Foreskin keratinocyte (primary cell): ENCODE measurements at places on chromosomes 1 and 21. TPM values are rescaled to one million over a fixed set of nuclear protein-coding genes. Genes with fewer than 3 reads are reported as not detected.
A peak's percentile ranks its signal among the peaks of the same experiment; 100 is the strongest.

The KCNE2 gene
- total RNA-seq, result not detected in 2 replicates

- DNase-seq, result no peak
Observed at GRCh38 chr1:92837062-92837461, 5.2 kb downstream of the RPL5 start.

The URB1 gene
- 27.0 and 27.1 TPM in 2 replicates for total RNA-seq

DNA sequence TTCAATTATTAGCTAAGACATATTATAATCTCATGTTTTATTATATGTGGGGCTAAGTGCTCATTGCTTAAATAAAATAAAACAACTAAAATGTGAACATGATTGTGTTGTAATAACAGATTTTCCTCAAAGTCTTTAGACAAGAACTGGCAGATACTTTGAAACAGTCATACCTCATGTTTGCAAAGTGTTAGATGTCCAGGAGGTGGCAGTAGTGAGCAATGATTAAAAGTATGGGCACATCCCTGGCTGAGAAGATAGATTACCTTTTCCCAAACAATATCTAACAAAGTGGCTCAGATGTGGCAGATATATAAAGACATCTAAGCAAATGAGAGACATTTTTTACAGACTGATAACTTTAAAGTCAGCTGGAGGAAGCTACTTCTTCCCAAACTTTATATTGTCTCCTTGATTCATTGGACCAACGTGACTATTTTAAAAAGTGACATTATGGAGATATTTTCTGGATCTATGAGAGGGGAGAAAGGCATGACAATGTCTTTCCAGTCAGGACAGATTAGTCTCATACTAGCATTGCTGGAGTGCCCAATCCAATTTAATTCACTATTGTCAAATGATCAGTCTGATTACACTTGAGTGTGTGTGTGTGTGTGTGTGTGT is 269.8 kb downstream of the S1PR1 start:
- DNase-seq, result peak; percentile 50

The C1orf74 gene
- 11.0 and 12.3 TPM in 2 replicates for total RNA-seq

GRCh38 chr1:101757985-101758384 is 238.7 kb downstream of the OLFM3 start:
- no peak for DNase-seq

GRCh38 chr1:57272150-57272549 is 151.7 kb downstream of the DAB1 start:
- DNase-seq, result no peak

- no peak for DNase-seq
Observed at GRCh38 chr21:15052459-15052763, 12.4 kb downstream of the NRIP1 start.

The SERPINC1 gene
- total RNA-seq, result not detected in 2 replicates

DNA sequence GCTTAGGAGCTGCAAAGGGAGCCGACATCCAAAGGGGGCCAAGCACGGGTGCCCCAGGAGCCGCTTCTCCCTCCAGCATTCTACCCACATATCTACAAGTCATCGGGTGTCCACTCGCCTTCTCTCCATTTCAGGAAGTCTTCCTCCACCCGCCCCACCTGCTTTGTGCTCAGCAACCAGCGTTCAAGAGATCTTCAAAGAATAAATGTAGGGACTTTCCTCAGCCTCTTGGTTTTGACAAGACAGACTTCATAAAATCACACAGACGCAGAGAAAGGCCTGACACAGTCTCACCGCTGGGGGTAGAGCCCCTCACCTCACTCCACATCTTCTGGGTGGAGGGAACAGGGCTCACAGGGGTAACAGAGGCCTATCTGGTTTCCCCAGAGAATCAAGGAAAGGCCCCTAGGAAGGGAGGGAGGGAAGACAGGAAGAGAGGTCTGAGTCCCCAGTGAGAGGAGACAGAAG is 49.5 kb downstream of the SSBP3 start:
- no peak for DNase-seq

DNA sequence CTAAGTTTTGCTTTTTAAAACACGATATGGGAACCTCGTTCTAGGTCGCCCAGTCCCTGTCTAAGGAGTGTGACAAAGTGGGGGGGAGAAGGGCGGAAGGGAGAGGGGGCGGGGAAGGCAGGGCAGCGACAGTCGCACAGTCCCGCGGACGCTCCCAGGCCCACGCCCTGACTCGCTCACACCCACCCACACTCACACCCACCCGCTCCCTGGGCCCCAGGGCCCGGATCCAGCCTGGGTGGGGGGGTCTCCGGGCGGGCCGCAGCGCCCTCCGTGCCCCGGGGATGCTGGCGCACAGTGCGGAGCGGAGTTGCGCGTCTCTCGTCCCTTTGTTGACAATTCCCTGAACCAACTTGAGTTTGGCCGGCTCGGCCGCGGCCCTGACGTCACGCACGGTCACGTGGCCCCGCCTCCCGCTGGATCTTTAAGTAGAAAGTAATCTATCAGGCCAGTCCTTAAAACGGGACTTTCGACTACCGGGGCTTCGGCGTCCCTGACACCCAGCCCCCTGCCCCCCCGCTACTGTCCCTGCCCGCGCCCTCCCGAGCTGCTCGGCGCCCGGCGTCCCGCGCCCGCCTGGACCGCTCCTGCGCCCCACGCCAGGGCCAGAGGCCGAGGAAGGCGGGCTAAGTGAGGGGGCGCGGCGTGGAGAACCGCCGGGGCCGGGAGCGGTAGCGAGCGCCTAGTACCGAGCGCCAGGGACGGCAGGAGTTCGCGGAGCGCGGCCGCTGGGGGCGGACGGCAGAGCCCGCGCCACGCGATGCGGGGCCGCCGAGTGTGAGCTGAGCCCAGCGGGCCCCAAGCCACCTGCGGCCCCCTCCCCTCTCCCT is at the start of gene FOXD3:
FOXD3 (plus strand) TSS at position 454 of the 830 bp plus-strand sequence. CDS start 492 bp downstream, outside the sequence.
- DNase-seq, result no peak

The OR2L5 gene
- total RNA-seq, result not detected in 2 replicates

- no peak for DNase-seq
Observed at GRCh38 chr1:107171333-107171732, 30.5 kb downstream of the NTNG1 start.

- no peak for DNase-seq
Observed at GRCh38 chr1:2891923-2892448, 90.5 kb upstream of the TTC34 start.

- DNase-seq, result no peak
Observed at GRCh38 chr1:103365860-103366569, 159.5 kb upstream of the RNPC3 start.

The HAO2 gene
- total RNA-seq, result not detected in 2 replicates

The STUM gene
- total RNA-seq, result not detected in 2 replicates

DNA sequence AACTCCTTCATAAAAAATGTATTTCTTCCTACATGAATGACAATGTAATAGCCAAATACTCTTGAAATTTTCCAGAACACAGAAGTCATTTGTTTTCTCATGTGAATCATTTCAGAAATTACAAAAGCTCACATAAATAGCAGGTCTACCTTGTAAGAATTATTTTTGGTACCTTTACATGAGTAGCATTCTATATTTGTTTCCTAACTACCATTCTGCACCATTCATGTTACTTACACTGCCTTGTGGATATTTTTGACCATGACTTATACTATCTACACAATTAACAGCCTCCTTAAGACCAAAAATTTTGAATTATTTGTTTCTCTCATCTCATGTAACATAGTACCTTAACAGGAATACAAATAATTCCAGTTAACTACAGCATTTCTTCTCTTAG is 109.6 kb downstream of the ENAH start:
- no peak for DNase-seq

DNA sequence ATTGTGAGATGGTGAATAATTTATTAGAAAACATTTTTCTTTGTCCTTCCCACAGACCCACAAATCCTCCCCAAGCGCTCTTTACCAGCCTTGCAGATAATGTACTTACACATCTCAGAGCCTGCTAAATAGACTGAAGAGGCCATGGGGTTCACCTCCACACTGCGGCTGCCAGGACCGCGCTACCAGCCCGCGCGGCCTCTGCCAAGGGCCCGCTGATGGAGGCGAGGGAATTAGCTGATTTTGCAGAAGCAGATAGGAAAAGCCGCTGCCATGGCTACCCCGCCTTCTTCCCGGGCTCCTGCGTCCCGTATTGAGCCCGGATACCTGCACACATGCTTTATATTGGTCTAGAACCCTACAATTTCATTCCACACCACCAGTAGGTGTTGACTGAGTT is 248.0 kb upstream of the FOXD3 start:
- no peak for DNase-seq

DNA sequence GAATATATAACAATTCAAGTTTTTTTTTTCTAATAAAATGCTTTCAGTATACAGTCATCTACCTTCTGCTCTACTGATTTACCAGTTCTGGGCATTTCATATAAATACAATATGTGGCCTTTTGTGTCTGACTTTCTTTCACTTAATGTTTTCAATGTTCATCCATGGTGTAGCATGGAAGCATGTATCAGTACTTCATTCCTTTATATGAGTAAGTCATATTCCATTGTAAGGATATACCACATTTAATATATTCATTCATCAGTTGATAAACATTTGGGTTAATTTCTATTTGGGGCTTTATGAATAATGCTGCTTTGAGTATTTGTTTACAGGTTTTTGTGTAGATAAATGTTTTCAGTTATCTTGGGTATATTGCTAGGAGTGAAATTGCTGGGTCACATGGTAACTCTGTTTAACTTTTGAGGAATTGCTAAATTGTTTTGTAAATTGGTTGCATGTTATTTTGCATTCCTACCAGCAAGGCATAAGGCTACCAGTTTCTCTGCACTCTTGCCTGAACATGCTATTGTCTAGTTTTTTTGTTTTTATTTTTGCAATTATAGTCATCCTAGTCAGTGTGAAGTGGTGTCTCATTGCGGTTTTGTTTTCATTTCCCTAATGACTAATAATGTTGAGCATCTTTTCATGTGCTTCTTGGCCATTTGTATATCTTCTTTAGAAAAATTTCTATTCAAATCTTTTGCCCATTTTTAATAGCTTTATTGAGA is 206.1 kb downstream of the TM2D1 start:
- DNase-seq, result peak; percentile 83

The KCNH1 gene
- not detected in 2 replicates for total RNA-seq

The RAD54L gene
- total RNA-seq, result 18.1 and 19.4 TPM in 2 replicates

GRCh38 chr1:53435151-53435550 is 24.0 kb upstream of the DMRTB1 start:
- no peak for DNase-seq

The MINDY1 gene
- 7.3 and 7.6 TPM in 2 replicates for total RNA-seq

- DNase-seq, result peak; percentile 71
Observed at GRCh38 chr1:14704846-14705245, 106.4 kb downstream of the KAZN start.

The NRIP1 gene
- total RNA-seq, result 28.4 and 41.9 TPM in 2 replicates

The PRAMEF27 gene
- not detected in 2 replicates for total RNA-seq

The SHC1 gene
- 187 and 211 TPM in 2 replicates for total RNA-seq

GRCh38 chr1:156119503-156120209 is 5.1 kb downstream of the LMNA start:
- no peak for DNase-seq

DNA sequence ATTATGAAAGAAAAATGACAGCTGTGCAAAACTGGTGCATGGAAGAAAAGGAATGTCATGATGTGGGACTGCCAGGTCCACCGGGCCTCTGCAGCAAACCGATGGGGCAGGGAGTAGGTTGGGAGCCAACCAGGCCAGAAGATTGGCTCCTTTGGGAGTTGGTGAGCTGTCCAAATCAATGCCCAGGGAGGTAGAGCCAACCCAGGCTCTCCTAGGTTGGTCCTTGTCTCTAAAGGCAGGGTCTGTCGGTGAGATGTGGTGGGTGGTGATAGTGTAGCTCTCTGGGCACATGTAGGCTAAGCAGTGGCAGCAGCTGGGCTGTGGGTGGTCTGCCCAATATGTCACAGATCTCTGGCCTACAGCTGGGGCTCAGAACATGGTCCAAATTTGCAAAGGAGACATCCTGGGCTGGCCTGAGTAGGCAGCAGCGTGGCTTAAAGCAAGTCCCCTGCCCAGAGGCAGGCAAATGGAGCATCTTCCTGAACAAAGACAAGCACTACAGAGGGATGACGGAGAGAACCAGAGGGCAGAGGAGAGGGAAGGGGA is 61.2 kb upstream of the PRDX6 start:
- DNase-seq, result no peak

- no peak for DNase-seq
Observed at GRCh38 chr1:87091425-87091824, 177.0 kb downstream of the HS2ST1 start.

DNA sequence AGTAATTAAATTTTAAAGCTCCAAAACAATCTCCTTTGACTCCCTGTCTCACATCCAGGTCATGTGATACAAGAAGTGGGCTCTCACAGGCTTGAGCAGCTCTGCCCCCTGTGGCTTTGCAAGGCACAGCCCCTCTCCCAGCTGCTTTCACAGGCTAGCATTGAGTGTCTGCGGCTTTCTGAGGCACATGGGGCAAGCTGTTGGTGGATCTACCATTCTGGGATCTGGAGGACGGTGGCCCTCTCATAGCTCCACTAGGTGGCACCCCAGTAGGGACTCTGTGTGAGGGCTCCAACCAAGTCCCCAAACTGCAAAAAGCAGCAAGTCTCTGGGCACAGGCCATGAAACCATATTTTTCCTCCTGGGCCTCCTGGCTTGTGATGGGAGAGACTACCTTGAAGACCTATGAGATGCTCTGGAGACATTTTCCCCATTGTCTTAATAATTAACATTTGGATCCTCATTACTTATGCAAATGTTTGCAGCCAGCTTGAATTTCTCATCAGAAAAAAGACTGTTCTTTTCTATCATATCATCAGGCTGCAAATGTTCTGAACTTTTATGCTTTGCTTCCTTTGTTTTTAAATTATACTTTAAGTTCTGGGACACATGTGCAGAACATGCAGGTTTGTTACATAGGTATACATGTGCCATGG is 554.1 kb upstream of the OLFM3 start:
- DNase-seq, result no peak

- no peak for DNase-seq
Observed at GRCh38 chr1:178580876-178581275, 68.0 kb downstream of the TEX35 start.

DNA sequence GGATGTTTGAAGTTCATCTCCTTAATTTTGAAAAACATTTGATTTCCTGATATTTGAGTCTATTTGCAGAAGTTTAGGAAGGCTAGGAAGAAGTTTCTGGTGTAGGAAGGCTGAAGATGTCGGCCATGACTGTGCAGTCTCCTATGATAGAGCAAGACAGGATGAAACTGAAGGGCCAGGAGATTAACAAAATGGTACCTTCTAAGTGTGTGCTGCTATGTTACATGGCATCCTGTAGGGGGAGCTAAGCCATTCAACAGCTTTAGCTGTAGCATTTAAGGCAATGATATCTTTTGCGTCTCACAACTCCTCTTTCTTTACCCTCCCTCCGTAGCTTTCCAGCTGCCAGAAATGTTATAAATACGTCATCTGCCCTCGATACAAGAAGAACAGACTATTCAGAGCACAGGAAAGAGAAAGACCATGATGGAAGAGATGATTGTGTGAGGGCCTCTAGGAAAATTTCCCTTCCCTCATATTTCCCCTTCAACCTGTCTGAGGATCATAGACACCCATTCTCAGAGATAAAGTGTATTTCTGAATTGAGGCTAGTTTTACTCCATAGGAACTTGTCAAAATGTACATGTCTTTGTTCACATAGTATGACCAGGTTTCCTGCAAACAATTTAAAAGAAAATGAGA is 61.1 kb downstream of the XCL1 start:
- DNase-seq, result peak; percentile 66
